ENCODE measurements at places on chromosomes 2 and 18. TPM values are rescaled to one million over a fixed set of nuclear protein-coding genes. Genes with fewer than 3 reads are reported as not detected.

- H3K4me3 ChIP-seq = no peak overlapping the region
- no peaks in the 10 kb centered on the region for H3K36me3 ChIP-seq
- H3K27ac ChIP-seq = no peak overlapping the region
- H3K27me3 ChIP-seq = peaks cover 8% of the 10 kb centered on the region
- peaks cover 3% of the 10 kb centered on the region for H3K4me1 ChIP-seq
- DNase-seq = no peak
These were observed 47.0 kb downstream of the RAB12 start for GRCh38 chr18:8656232-8656631.

GRCh38 chr2:61658841-61659780 lies 121.0 kb upstream of the XPO1 start:
- no peak overlapping the region for H3K4me3 ChIP-seq
- no peaks in the 10 kb centered on the region for H3K36me3 ChIP-seq
- no peak for DNase-seq

The MARCHF4 gene
- not detected for total RNA-seq

- no peaks in the 10 kb centered on the region for H3K4me1 ChIP-seq
- H3K27ac ChIP-seq = no peak overlapping the region
- DNase-seq = no peak
- no peaks in the 10 kb centered on the region for H3K27me3 ChIP-seq
- H3K36me3 ChIP-seq = no peaks in the 10 kb centered on the region
These were observed 863.4 kb upstream of the KLHL29 start for GRCh38 chr2:22521620-22522019.

DNA sequence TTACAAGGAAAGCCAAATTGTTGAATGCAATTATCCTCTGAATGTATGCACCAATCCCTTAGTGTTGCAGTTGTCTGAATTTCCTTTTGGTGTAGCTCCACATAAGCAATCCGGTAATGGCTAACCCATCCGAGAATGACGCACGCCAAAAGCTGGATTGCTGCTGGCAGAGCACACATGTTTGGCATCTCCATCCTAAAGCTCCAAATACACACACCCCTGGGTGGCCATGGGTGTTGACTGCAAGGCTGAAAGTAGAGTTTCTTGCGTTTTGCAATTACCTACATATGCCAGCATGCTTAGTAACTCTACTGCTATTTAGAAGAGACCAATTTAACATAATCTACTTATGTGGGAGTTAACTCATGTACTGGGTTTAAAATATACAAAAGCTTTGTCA lies 53.1 kb downstream of the KCTD1 start:
- H3K4me3 ChIP-seq = no peak overlapping the region
- DNase-seq = no peak
- peaks cover 9% of the 10 kb centered on the region for H3K36me3 ChIP-seq
- no peaks in the 10 kb centered on the region for H3K27me3 ChIP-seq
- H3K4me1 ChIP-seq = no peaks in the 10 kb centered on the region
- no peak overlapping the region for H3K27ac ChIP-seq

The TMEM169 gene
- total RNA-seq = 0.41 TPM

GRCh38 chr2:109293663-109294062 lies 164.7 kb downstream of the SH3RF3 start:
- H3K36me3 ChIP-seq = peaks cover 2% of the 10 kb centered on the region
- H3K27ac ChIP-seq = no peak overlapping the region
- peaks cover 6% of the 10 kb centered on the region for H3K4me1 ChIP-seq
- no peaks in the 10 kb centered on the region for H3K27me3 ChIP-seq
- DNase-seq = no peak
- H3K4me3 ChIP-seq = no peak overlapping the region

DNA sequence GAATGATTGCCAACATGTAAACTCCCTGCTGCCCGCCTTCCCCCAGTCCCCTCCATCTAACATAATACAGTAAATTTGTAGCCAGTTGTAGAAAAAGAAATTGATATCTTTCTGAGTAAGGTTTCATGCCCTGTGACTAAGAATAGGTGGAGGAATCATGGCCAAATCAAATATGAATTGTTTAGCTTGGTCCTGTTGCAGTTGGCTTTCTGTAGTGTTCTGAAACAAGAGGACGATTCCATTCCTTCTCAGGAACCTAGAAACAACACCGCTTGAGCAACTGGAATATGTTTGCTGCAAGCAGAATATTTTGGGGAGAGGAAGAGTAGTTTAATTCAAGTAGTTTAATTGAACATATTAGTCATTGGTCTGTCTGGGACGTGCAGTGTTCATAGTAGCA lies 7.0 kb upstream of the DRC1 start:
- peaks cover 15% of the 10 kb centered on the region for H3K36me3 ChIP-seq
- H3K4me3 ChIP-seq = no peak overlapping the region
- no peak for DNase-seq
- peaks cover 25% of the 10 kb centered on the region for H3K4me1 ChIP-seq
- H3K27ac ChIP-seq = no peak overlapping the region
- no peaks in the 10 kb centered on the region for H3K27me3 ChIP-seq
